Heart left ventricle (tissue), 16 donors: ENCODE measurements at places on chromosomes 6 and 20. TPM values are rescaled to one million over a fixed set of nuclear protein-coding genes. Genes with fewer than 3 reads are reported as not detected.

DNA sequence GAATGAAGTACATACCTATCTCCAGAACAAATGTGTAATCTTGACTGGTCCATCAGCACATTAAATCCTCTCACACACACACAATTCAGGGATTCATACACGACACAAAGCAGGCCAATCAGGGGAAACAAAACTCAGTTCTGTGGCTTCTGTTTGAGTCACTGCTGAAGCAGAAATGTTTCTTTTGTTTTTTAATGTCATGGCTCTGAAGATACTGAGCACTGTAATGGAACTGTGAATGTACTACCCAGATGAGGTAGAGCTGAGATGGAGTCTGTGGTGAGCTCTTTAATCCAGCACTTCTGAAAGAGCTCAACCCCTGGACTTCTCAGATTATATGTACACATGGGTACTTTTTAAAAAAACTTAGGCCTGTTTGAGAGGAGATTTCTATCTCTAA lies 116.4 kb downstream of the THEMIS start:
- no peak for DNase-seq

- DNase-seq = no peak
Observed at GRCh38 chr6:53035549-53036213, 29.5 kb upstream of the FBXO9 start.

GRCh38 chr6:134410541-134410940 lies 92.6 kb upstream of the SGK1 start:
- DNase-seq = no peak

DNA sequence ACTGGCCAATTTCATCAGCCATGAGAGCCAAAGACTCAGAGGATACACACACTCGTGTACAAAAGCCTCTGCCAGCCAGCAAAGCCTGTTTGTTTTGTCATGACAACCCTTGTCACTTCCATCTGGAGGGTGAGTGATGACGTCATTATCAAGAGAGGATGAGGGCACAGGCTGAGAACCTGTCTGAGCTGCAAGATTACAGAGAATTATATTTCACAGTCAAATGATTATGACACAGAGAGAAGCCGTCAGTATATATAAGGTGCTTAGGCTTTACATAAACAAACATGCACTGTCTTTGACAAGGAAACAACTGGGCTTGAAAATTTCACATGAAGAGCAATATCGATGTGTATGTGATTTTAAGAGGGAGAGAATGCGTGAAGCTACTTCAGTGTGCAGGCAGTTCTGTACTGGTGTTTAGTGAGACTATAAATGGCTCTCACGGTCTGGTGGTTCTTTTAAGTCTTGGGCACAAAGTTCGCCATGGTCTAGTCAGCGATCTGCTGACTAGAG lies 36.5 kb upstream of the BCLAF1 start:
- DNase-seq = no peak

GRCh38 chr6:3535033-3535775 lies 78.4 kb upstream of the SLC22A23 start:
- no peak for DNase-seq

SAMD5 gene
- 1.5 TPM for total RNA-seq

TMC2 gene
- total RNA-seq = not detected

GABRR1 gene
- total RNA-seq = not detected
